RPMI7951 (cell line): ENCODE measurements at places on chromosomes 6 and 20. TPM values are rescaled to one million over a fixed set of nuclear protein-coding genes. Genes with fewer than 3 reads are reported as not detected.

DNA sequence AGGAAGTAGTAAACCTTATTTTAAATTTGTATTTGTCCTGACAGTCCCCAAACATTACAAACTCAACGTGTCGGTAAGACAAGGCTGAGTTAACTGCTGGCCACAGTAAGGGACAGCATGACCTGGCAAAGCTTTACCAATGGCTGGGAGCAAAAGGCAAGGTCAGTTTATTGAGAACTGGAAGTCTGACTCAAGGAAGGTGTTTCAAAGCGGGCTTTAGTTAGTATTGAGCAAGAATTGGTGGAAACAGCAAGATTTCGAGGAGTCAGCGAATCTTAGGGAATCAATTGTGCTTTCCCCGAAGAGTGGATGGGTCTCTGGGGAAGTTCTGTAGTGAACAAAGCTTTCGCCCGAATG, 885 bp upstream of the GZF1 start:
- DNase-seq = no peak

DNA sequence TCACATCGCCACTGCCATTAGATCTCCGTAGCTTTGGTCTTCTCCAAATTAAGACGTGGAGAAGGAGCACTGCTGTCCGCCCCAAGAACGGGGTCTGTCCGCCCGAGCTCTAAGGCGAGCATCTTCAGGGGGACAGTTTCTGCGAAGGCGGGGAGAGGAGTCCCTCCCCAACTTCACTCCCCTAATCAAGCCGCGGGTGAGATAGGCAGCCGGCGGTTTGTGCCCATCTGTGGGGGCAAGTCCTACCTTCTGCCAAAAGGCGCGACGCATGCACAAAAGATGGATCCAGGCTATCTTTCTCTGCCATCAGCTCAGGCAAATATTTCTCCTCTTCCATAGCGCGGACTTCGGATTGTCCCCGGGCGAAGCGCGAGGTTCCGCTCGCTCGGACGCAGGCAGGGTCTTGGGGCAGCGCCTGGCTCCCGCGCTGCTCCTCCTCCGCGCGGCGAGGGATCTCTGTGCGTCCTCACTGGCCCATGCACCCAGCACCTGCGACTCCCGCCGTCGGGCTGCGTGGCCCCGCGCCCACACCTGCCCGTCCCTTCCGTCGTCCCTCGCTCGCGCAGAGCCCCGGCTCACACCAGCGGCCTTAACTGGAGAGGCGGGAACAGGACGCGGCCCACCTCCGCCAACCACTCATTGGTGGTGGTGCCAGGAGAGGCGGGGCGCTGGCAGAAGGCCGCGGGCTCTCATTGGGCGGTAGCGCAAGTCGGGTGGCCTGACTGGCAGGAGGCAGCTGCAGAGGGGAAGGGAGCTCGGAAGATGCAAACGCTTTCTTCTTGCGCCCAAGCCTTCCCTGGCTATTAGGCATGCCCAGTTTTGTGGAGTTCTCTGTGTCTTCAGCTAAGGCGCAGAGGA, at the start of gene KHDRBS2:
Gene KHDRBS2 (minus strand): TSS at position 614 of the 858 bp plus-strand sequence.
- DNase-seq = no peak

DNA sequence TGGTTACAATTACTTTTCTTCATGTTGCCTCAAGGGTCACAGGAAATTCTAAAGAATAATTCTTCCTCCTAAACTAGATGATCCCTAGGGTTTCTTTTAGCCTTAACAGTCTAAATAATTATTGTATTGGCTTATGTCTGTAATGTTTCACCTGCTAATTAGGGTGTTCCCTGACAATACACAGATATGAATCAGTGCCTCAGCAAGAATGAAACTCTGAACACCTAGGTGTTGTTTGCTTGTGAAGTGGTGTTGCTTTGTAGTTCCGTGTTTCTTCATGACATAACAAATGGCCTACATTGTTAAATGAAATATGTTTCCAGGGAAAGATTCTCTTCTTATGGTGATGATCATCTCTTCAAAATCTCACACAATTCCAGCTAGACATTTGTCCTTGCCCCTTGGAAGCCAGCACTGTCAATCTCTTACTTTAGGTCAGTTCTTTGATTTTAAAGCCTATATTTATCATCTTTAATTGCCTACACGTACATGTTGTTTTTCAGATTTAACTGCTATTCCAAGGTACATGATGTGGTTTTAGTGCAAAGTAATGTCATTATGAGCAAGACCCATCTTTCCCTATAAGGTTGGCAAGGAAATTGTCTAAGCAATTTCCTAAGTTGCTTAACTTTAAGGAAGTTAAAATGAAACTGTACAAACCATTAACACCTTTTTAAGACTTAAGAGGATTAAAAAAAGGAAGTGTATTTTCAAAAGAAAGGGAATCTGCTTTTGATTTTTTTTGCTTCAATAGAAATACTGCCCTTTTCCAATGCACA, 111.9 kb downstream of the TBC1D7 start:
- DNase-seq = no peak

- DNase-seq = no peak
Measured at GRCh38 chr20:1538655-1539054, 18.9 kb downstream of the SIRPD start.

DNA sequence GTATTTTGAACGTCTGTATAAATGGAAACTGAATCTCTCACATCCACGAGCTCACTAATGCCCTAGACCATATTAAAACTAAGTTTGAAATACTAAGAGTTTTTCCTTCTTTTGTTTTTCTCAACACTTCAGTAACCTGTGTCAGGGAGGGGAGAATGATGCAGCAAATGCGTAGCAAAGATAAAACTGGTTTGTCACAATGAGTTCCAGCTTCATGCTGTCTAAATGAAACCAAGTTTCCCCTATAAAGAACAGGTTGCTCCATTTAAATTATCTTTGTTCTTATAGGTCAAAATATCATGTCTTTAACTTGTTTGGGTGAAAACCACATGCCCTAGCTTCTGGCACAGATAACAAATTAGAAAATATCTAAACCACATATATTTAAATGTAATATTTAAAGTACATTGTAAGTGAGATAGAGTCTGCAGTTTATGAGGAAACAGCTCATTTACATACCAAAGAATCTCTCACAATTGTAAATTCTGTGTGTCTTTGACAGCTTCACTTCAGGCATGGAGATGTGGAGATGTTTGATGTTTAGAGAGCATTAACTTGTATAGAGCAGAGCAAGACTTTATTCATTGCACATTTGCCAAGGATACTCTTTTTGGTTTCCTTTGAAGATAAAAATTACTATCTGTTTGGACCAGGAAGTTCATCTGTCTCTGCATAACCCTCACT, 7.3 kb downstream of the TRDN start:
- DNase-seq = no peak

DNA sequence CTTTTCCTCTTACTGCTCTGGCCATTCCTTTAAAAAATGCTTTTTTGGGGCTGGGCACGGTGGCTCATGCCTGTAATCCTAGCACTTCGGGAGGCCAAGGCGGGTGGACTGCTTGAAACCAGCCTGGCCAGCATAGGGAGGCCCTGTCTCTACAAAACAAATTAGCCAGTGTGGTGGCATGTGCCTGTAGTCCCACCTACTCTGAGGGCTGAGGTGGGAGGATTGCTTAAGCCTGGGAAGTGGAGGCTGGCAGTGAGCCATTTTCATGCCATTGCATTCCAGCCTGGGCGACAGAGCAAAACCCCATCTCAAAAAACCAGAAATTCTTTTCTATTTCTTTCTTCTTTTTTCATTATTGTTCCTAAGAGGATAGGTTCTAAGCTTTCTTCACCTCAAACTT, 36.9 kb upstream of the RNF144B start:
- DNase-seq = no peak

DNA sequence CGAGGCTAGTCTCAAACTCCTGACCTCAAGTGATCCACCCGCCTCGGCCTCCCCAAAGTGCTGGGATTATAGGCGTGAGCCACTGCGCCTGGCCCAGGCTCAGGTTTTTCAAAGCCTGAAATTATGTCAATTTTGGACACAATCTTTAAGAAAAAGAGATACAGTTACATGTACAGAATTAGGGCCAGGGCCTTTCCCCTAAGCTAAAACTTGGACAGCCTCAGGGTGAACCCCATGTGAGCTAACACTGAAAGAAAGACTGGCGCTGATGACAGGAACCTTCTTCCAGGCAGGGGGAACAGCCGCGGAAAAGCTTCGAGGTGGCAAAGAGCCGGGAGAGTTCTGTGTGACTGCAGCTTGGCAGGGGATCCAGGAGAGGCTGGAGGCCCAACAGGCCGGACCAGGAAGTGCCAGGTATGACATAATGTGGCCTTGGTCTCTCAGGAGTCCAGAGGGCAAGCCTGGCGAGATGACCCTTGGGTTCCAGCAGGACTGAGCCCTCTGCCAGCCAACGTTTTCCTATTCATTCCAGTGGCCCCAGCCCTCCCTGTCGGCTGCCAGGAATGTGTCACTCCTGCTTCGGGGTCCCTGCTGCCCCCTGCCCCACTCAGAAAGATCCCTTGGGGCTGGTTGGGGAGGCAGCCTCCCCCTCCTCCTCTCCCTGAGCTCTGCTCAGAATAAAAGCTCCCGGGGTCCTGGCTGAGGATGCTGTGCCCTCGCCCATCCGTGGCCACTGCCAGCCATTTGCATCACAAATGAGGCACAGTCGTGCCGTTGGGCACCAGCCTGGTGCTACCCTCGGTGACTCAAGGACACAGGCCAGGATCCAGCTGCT, 37.3 kb downstream of the RBM38 start:
- DNase-seq = no peak

- peak; percentile 60 for DNase-seq
Measured at GRCh38 chr6:5497896-5498578, 236.7 kb downstream of the FARS2 start.

GRCh38 chr20:17645546-17646208, 36.4 kb downstream of the RRBP1 start:
- DNase-seq = no peak

- DNase-seq = no peak
Measured at GRCh38 chr20:31774408-31774807, 35.3 kb downstream of the TPX2 start.

DNA sequence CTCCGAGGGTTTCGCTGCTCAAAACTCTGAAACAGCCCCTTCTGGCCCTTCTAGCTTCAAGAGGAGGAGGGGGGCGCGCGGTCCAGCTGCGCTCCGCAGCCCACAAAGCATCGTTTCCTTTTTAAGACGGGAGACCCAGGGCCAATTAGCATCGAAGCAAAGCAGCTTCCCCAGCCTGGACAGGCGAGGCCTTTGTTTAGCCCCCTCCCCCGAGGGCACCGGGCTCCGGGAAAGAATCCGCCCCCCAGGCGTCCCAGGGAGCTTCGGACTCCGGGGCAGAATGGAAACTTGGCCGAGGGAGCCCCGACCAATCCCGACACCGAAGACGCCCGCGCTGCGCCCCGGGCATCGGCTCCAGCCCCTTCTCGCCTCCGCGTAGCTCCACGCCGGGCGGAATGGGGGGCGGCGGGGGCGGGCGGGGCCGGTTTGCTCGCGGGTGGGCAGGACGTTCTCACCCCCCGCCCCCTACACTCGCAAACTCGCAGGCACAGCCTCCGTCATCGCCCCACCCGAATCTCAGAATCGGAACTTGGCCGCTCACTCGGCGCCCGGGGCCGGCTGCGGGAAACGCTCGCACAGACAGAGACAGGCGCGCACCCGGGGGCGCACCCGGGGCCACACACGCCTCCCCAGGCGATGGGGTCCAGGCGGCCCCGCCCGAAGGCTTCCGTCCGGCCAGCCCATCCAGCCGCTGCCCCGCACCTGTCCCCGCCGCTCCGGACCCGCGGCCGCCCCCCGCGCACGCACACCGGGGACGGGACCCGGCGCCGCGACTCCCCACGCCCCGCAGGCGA, 628 bp downstream of the NKAIN4 start:
- DNase-seq = no peak

- peak; percentile 67 for DNase-seq
Measured at GRCh38 chr20:52268184-52268749, 76.7 kb upstream of the ZFP64 start.

Gene ERVFRD-1
- total RNA-seq = not detected in 2 replicates

Gene UBR2
- total RNA-seq = 20.6 and 22.6 TPM in 2 replicates

Gene DZANK1
- total RNA-seq = 2.1 and 3.2 TPM in 2 replicates
